K562 (cell line): ENCODE measurements at places on chromosomes 5 and 9. TPM values are rescaled to one million over a fixed set of nuclear protein-coding genes. Genes with fewer than 3 reads are reported as not detected.

SWI5 gene
- 72.3 and 77.3 TPM in 2 replicates for total RNA-seq

OMD gene
- not detected in 2 replicates for total RNA-seq

ACOT12 gene
- not detected in 2 replicates for total RNA-seq

SH2D3C gene
- total RNA-seq, result 0.83 and 0.89 TPM in 2 replicates

SLC36A3 gene
- total RNA-seq, result not detected in 2 replicates

- no peak for DNase-seq
Observed at GRCh38 chr5:9927106-9927505, 297.0 kb upstream of the TAS2R1 start.

GRCh38 chr9:112119225-112120029 lies 55.7 kb downstream of the SUSD1 start:
- DNase-seq, result no peak

DNA sequence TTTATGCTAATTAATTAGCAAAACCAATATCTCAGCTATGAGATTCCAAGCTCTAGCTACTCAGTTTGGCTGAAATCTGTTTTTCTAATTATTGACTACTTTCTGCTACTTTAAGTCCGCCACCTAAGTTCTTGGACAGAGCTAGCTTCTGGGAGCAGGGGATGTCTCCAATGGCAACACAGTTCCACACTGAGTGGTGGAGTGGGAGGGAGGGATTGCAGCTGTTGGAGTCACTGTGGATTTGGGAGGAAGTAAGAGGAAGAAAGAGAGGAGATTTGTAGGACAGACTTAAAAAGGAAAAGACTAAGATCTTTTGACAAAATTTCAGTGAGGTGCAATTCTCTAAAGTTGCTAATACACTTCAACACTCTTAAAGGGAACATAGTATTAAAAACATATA lies 450.8 kb downstream of the NFIB start:
- no peak for DNase-seq

DNA sequence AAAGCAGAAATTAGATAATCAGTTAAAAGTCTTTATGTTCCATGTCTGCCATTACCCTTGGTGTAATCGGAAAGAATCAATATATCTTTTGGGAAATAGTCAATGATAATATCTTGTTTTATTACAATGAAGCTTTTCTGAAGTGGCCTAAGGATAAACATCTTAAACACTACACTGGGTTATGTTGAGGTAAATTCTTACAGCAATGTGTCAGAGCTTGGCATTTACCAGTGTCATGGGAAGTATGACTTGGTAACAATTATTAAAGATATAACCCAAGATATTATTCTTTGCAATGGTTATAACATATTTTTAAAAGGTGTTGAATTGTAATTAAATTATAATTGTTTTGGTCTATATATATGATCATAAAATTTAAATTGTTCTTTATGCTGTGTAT lies 84.7 kb downstream of the CFAP95 start:
- no peak for DNase-seq

DNA sequence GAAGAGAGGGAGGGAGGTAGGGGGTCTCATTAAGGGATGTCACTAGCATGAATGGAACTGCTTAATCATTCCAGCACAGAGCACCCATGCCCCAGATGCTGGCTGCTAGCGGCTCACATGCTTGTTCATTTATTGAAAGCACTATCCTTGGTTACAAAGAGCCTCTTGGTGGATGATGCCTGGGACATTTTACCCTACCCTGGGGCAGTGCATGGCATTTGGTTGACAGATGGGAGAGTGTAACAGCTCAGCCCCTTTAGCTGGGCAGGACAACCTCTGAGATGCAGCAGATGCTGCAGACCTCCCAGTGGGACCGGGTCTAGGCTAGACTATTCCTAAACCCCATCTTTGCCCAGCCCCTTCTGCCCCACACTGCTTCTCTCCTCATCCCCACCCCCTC lies 46.9 kb upstream of the TCERG1 start:
- DNase-seq, result no peak

GRCh38 chr5:175516933-175517823 lies 38.8 kb downstream of the SFXN1 start:
- DNase-seq, result no peak

DNA sequence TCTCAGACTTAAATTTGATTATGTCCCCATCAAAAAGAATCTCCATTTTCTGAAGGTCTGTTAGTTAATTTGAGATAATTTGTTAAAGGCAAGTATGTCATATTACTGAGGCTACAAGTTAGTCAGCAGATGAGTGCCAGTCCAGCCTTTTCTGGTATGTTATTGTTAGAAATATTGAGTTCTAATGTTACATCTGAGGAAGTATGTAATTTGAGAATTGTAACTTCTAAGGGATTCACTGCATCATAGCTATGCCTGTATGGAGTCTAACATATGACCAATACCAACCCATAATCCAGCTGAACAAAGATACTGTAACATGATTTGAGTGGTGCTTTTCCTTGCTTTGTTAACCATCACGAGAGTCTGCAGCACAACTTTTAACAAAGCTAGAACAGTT lies 13.9 kb downstream of the SLC23A1 start:
- no peak for DNase-seq

DNA sequence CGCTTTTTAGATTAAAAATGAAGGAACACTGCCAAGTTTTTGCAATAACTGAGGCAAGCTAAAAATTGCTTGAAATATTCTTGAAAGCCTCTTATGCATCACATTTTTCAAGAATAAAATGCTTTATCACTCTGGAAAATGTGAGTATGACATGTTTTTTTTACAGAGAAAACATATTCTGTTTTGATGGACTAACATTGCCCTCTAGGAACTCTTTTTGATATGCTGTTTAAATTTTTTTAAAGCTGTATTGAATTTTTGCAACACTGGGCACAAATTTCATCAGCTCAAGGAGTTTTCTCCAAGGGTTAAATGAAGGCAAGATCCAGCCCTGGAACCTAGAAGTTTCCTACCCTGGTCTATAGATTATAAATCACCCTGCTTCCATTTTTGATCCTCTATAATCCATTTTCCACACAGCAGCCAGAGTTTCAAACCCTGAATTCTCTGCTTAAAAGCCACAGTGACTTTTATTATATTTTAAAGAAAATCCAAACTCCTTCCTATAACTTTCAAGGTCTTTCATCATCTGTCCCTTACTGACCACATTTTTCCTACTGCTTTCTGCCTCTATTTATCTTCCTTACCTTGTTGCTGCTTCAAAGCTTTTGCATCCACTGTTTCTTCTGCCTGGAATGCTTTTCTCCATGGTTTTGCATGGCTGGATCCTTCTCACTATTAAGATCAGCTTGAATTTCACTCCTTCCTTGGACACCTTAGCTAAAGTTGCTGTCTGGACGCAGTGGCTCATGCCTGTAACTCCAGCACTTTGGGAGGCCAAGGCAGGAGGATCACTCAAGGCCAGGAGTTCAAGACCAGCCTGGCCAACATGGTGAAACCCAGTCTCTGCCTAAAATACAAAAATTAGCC lies 60.9 kb downstream of the IL31RA start:
- DNase-seq, result no peak

DNA sequence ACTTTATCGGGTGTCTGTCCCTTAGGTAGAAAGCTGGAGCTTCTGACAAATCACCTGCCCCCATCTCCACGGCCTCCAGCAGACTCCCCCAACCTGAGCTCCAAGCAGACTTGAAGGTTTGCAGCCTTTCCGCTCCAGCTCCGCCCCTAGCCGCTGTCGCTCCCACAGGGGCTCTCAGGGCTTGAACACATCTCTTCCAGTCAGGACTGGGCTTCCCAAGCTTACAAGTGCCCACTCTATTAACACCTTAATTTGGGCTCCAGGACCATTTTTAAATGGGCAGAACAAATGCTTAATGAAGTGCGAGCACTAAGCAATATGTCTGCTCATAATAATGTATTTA lies 17.2 kb upstream of the SLC25A51 start:
- DNase-seq, result no peak

- DNase-seq, result no peak
Observed at GRCh38 chr5:138096997-138097828, 13.4 kb downstream of the WNT8A start.

GRCh38 chr5:105167092-105167491 lies 1604.5 kb upstream of the NUDT12 start:
- no peak for DNase-seq

GRCh38 chr5:159786901-159787691 lies 129.2 kb upstream of the ADRA1B start:
- no peak for DNase-seq

- no peak for DNase-seq
Observed at GRCh38 chr5:41809128-41809527, 61.1 kb downstream of the OXCT1 start.

GRCh38 chr5:98158440-98158839 lies 615.0 kb upstream of the RGMB start:
- no peak for DNase-seq
